ENCODE measurements at places on chromosomes 4 and X.

- no peak for DNase-seq
These were observed 213.6 kb downstream of the PALLD start for GRCh38 chr4:168710353-168710946.

DNA sequence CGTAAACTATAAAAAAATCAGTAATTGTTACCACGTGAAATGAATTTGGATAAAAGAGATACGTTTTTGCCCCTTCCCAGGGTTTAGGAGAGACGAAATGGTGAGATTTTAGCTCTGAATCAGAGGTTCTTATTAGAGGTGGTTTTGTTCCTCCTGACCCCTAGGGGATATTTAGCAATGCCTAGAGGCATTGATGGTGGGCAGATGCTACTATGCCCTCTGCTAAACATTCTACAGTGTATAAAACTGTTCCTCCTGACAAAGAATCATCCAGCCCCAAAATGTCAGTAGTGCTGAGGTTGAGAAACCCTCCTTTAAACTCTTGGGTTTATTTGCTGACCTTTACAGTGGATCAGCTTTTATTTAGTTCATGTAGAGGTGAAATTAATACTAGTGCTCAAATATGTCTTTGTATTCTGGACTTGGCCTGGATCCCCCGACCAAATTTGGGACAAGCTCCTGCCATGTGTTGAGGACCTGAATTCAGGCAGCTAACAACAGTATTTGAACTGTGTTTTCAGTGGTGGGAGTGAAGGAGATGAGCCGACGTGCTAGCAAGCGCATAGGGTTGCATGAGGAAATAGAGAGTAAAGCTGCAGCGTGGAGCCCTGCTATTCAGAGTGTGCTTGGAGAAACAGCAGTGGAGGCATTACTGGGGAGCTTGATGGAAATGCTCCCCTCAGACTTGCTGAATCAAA lies 126.1 kb downstream of the PTTG2 start:
- DNase-seq, result no peak

GRCh38 chrX:12779534-12779933 lies 11.7 kb upstream of the PRPS2 start:
- DNase-seq, result no peak

DNA sequence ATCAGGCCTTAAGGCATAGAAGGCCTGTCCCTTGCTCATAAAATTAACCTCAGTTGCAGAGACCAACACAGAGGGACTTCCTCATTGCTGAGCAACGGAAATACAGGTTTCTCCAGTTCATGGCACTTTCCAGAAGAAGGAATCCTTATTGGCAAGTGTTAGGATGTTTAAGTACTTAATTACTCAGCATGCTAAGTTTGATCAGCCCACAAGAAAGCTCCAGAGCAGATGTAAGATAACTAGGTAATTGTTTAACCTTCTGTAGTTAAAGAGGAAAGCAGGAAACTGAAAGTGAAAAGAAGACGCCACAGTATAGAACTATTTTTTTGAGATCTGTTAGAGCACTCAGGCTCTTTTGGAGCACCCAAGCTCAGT lies 33.5 kb downstream of the SMS start:
- no peak for DNase-seq

DNA sequence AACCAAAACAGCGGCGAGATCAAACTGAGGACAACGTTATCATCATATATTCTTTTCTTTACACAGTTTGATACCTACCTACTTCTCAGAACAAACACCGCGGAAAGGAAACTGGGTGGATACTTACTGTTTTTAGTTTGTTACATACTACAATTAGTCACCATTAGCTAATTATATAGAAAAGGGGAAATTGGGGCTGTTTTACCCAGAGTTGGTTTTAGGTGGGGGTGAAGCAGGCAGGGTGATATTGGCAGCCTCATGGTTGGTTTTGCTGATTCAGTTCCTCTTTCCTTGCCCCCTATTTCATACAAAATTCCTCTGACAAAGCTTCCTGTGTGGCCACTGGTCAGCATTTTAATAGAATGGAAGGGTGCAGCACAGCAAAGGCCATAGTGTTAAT lies 77.8 kb downstream of the SORBS2 start:
- DNase-seq, result no peak

Data from stimulated activated CD4-positive, alpha-beta T cell treated with anti-CD3 and anti-CD28 coated beads, Interleukin-1b, Interleukin-23, amount 100 ng/mL, for 1 hour (primary cell).